ENCODE measurements at places on chromosomes 7 and 10.

- no peak for DNase-seq
Observed at GRCh38 chr10:44465401-44466115, 80.7 kb upstream of the CXCL12 start.

- no peak for DNase-seq
Observed at GRCh38 chr7:127959770-127960169, 71.5 kb downstream of the LRRC4 start.

DNA sequence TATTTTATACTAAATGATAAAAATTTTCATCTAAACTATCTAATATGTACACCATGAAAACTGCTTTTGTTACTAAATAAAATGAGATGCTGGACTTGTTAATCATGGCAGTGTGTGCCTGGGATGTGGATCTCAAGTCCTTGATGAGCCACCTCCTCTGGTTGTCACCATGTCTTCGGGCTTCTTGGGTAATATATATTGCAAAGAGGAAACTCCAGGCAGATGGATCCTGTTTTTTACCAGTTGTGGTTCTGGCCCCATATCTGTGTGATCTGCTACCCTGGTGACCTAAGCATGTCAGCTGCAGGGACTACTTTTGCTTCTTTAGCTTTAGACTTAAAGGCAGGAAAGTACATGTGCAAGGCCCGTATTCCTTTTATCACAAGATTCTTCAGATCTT lies 46.2 kb downstream of the TMEM60 start:
- no peak for DNase-seq

- no peak for DNase-seq
Observed at GRCh38 chr10:84798312-84798711, 469.9 kb downstream of the CCSER2 start.

GRCh38 chr10:99976886-99977665 lies 32.7 kb downstream of the DNMBP start:
- no peak for DNase-seq

- no peak for DNase-seq
Observed at GRCh38 chr10:98029149-98030092, 1.0 kb downstream of the CRTAC1 start.

DNA sequence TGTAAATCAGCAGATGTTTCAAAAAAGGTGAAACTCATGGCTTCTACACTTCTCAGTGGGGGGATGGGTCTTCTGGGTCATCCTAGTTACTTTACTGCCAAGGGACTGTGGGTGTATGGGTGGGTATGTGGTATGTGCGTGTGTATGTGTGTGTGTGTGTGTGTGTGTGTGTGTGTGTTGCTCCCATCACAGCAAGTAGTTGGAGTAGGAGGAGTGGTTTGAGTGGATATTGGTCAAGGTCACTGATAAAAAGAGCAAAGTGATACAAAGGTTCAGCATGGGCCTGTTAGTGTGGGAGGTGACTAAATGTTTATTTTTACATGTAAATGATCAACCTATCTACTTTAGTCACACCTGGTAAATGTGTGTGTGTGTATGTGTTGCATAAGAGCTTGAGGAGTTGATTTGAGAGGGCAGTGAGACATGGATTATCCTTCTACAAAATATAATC lies 11.8 kb upstream of the COBL start:
- DNase-seq: no peak

DNA sequence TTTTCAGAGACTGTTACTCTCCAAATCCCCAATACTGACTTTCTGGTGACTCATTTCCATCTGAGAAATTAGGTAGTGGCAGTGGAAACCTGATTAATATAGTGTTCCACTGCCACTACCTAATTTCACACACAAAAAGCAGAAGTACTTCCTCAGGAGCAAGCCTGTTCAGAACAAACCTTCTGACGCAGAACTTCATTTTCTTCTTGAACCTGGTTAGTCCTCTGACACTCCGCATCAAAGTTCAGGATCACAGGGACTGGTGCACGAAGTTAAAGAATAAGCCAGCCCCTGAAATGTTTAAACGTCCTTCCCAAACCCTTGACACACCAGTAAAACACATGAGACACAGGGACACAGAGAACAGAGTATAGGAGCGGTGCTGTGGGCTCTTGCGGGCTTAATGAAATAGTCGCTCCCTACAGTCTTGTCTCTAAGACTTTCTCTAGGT lies 4.4 kb downstream of the WDR91 start:
- DNase-seq: no peak

- DNase-seq: no peak
Observed at GRCh38 chr10:77925795-77926565, 575 bp downstream of the DLG5 start.

DNA sequence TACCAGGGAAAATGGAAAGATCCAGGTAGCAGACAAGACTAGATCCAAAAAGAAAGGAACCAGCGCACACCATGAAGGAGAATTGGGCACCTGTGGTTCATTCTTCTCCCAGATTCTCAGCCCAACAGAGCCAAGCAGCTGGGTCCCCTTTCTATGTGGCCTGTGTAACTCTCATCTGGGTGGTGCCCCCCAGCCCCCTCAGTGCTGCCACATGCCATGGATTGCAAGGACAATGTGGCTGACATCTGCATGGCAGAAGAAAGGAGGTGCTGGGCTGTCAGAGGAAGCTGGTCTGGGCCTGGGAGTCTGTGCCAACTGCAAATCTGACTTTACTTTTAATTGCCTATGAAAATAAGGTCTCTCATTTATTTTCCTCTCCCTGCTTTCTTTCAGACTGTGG lies 21.4 kb downstream of the PRSS2 start:
- DNase-seq: no peak

DNA sequence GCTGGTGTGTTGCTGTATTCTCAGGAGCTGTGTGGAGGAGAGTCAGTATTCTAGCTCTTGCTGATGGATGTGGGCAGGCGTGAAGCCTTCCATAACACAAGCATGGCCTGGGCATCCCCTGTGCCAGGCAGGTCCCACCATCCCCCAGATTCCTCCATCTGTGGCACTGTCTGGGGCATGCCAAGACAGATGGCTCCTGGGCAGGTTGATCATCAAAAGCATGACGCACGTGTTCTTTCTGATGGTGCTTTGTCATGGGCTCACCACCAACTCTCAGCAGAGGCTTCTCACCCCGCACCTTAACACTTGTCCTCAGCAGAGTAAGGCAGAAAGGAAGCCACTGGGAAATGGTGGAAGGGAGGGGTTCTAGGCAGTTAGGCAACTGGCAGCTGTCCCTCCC lies 364.3 kb downstream of the PLXNA4 start:
- DNase-seq: no peak

DNA sequence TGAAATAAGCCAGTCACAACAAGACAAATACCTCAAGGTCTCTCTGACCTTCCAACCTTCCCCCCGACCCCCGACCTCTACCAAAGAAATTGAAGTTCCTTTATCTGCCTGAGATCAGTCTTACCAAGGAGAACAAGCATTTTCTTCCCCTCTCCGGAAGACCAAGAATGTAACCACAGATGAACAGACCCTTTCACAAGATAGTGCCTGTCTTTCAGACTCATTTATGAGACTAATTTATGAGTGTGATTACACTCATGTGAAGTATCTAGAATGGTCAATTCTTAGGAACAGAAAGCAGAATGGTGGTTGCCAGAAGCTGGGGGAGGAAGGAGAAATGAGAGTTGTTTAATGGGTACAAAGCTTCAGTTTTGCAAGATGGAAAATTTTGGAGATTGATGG lies 108.9 kb upstream of the MKLN1 start:
- DNase-seq: no peak
